ENCODE measurements at places on chromosomes 6 and 20.

DNA sequence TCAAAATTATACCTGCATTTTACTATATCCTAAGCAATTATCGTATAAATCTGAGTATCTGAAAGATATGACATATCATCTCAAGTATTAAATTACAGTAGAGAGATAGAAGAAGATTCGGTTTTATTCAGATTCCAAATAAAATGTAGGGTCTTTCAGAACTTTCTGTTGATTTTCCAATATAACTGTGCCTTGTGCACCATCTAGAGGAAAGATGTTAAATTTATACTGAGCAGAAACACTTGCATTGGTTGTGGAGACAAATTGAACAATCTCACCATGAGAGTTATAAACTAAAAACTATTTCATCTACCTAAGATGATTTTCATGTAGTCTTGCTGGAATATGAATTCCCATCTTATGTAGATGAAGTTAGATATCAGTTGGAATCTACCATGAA lies 26.8 kb upstream of the HSF2 start:
- DNase-seq = no peak

GRCh38 chr6:111204305-111204704 lies 117.0 kb downstream of the SLC16A10 start:
- no peak for DNase-seq

- DNase-seq = no peak
These were observed 707.9 kb downstream of the RFPL4B start for GRCh38 chr6:113055061-113055460.

DNA sequence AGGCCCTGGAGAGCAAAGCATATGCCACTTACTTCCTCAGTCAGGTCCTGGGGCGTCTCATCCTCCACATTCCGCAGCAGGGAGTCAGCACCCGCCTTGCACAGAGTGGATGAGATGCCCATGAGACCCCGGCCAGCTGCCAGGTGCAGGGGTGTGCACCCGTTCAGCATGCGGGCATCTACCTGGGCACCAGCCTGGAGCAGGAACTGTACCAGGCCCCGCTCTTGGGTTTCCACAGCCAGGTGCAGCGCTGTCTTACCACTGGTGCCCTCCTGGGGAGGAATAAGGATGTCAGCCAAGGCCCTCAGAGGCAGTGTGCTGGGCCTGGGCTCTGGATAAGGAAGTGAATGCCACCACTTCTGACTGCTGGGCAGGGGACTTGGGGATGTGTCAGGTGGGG lies 2.7 kb upstream of the SLC35B2 start:
- no peak for DNase-seq

- no peak for DNase-seq
These were observed 991.0 kb downstream of the KIF16B start for GRCh38 chr20:15582146-15582760.

DNA sequence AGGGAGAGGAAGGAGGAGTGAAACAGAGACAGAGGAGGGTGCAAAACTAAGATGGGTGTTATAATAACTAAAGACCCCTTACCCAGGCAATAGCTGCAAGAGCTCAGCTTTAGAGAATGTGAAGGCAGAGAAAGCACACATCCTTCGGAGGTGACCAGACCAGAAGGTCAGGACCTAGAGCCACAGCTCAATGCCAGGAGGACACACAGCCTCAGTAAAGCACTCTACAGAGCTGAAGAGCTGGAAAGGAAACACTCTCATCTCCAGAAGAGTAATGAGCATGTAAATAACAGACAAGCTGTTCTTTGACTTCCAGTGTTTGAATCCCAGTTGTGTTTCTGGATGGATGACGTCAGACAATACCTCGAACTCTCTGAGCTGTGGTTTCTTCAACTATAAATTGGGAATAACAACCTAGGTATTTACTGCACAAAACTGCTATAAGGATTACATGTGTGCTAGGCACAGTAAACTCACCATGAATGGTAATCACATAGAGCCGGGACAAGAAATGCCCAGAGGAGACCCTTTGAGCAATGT lies 63.2 kb downstream of the MAP3K5 start:
- no peak for DNase-seq

DNA sequence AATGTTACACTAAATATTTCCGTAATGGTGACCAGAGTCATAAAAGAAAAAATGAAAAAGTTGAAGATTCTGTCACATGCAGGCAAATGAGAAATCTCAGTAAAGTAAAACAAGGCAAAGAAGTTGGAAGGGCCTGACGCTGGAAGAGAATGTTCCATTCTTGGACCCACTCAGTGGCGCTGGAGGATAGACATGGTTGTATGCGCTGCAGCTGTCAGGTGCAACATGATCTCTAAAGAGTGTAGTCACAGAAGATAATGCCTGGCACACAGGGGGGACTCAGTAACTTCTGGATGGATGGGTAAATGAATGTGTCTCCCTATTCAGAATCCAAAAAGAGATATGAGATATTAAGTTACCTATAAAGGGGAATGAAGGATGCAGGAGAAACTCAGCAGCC lies 116.3 kb downstream of the FAXC start:
- no peak for DNase-seq

DNA sequence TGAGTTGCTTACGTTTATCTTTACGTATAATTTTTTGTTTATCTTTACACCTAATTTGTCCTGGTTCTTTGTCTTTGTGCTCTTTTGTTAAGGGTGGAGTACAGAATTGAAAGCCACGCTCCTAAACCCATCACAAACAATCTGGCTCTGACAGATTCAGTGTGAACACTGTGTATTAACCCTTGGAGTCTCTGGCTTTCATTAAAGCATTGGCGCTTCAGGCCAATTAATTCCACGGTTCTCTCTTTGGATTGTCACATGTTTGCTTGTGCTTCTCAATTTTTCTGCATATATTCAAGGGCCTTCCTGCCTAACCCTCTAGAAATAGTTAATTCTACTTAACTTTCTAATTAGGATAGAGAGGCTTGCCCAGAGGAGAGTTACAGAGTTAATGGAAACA lies 38.6 kb downstream of the NKX2-4 start:
- peak; percentile 44 for DNase-seq

DNA sequence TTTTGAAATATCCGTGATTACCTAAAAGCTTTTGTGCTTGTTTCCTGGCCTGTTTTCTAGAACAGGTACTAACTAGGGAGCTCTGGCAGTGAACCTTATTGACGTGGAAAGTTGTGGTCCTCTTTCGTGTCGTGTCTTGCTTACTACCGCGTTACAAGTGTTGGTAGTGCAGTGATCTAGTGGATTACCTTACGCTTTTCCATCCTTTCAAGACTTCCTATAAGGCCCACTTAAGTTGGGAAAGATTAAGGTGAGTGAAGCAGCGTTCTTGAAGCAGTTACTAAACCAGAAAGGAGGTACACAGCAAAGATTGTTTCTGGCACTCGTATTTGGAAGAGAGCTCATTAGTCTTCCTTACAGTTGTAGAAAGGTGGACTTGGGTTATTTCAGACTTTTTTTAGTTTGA lies 1.9 kb downstream of the PNRC1 start:
- DNase-seq = no peak

GRCh38 chr6:26607434-26608230 lies 10.9 kb downstream of the ABT1 start:
- DNase-seq = peak; percentile 46

DNA sequence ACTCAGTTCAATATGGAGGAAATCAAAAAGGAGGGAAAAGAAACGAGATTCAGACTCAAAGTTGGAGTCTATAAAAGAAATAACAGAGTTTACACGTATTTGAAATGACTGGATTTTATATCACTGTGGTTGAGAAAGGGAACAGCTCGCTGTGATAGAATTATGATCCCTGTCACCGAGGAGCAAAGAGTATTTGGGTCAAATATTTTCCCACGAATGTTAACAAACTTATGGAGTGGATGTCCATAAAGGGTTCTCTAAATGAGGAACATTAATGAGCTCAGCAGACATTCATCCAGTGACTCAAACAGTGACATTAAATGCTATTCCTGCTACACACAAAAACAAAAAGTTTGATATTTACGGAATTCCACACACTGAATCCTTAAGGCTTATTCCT lies 57.9 kb downstream of the FHL5 start:
- DNase-seq = no peak

DNA sequence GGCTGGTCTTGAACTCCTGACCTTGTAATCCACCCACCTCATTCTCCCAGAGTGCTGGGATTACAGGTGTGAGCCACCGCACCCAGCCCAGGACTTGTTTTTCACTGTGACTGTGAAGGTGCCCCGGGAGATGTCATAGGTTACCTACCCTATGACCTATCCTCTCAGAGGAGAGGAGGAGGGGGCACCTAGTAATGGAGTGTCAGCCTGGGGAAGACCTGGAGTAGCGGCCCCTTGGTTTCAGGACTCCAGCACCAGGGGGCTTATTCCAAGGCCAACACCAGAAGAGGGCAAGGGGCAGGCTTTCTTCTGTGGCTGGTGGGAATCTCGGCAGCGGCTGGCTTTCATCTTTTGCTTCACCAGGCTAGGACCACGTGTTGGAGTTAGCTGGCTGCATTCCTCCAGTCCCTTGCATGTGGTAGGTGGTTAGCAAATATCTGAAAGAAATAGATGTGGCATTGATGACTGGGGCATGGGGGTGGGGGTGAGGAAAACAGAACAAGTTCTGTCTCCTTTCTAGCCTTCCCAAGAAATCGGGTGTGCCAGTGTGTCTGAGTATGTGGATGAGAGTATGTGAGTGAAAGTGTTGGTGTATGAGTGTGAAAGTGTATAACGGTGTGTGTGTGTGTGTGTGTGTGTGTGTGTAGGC lies 7.9 kb upstream of the ITPR3 start:
- DNase-seq = no peak

DNA sequence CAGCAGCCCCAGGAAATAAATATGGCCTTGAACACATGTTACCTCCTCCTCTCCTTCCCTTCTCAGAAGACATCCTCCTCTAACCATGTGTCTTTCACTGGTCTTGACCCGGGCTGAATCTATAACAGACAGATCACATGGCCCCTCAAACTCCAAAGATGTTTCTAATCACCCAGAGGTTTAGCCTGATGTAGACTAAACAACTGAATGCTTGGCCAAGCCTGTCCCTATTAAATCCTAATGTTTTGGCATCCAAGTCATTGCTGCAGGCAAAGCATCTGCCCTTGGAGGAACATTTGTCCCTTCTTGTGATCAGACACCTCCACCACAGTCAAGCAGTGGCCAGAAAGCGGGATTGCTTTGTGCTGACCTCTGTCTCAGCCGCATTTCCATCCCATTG lies 65.5 kb downstream of the ANKRD60 start:
- DNase-seq = no peak

- no peak for DNase-seq
These were observed 145.5 kb upstream of the TOP1 start for GRCh38 chr20:40883097-40883496.

- no peak for DNase-seq
These were observed 18.6 kb upstream of the MCM3 start for GRCh38 chr6:52303178-52303577.

DNA sequence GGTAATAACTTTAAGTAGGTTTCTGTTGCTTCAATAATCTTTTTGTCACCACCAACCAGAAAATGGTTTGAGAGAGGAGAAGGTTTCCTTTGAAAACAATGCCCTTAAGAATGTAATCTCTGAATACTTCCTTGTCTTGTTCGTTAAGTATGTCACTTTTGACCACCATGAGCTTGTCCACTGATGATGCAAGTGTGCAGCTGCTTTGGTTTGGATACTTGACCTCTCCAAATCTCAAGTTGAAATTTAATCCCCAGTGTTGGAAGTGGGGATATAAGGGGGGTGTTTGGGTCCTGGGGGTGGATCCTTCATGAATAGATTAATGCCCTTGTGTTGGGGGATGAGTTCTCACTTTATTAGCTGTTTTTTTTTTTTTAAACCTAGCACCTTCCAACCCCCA lies 985.4 kb downstream of the EPHA7 start:
- no peak for DNase-seq

DNA sequence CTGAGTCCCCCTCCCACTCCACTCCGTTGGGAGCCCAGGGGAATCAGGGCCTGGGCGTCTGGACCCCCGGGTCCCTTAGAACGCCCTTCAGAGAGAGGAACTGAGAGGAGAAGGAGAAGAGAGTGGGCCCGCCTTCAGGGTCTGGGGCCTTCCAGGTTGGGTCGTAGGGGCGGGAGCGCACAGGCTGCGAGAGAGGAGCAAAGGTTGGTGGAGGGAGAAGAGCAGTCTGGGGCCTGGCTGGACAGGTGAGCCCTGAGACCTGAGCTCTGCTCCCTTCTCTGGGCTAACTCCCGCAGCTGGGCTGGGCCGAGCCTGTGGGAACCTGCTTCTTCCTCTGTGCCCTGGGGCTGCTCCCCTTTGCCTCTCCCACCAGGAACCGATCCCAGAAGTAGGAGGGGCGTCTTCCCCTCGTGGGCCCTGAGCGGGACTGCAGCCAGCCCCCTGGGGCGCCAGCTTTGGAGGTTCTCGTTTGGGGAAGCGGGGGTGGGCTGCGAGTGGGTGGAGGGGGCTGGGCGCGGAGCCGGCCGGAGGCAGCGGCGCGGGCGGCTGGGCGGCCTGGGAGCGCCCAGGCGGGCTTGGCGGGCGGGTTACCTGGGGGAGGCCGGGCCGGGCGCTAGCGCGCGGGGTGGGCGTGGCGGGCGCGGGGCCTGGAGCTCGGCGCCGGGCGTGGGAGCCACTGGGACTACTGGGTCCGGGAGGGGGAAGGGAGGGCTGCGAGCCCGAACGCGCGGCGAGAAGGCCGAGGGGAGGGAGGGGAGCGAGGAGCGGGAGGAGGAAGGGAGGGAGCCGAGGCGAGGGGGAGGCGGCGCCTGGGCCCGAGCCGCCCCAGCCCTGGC lies at the start of gene DDR1:
Gene DDR1, plus strand, starts transcription at position 835 of the 836 bp plus-strand sequence. CDS start 4,211 bp downstream, outside the sequence.
- peak; percentile 74 for DNase-seq

GRCh38 chr20:46809706-46810360 lies 84.8 kb upstream of the EYA2 start:
- DNase-seq = no peak

- peak; percentile 56 for DNase-seq
These were observed 36.2 kb upstream of the CCDC167 start for GRCh38 chr6:37535759-37536490.

- DNase-seq = no peak
These were observed 107.5 kb downstream of the CENPW start for GRCh38 chr6:126447367-126447766.

GRCh38 chr6:129695373-129696027 lies 14.5 kb downstream of the ARHGAP18 start:
- DNase-seq = no peak

DNA sequence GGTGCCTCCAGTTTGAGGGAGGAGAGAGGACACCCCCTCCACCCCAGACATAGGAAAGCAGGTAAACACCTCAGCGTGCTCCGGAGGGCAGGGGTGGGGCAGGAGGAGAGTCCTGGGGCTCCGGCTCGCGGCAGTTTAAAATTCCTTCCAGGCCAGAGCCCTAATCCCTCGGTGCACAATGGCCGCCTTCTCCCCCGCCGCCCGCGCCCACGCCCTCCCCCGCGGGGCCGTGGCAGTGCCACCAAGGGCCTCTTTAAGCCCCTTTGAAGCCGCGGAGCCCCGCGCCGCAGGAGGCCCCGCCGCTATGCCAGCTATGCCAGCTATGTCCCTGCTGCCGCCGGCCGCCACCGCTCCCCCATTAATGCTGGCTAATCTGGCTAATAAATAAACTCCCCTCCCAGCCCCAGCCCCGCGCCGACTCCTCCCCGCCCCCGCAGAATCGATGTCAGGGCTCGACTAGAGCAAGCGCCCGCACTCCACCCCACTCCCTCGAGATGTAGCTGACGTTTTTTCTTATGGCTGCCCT lies 125.1 kb downstream of the MRPL14 start:
- no peak for DNase-seq

GRCh38 chr6:125231133-125231532 lies 70.6 kb downstream of the HDDC2 start:
- DNase-seq = no peak
